ENCODE measurements at places on chromosomes 13 and 19. TPM values are rescaled to one million over a fixed set of nuclear protein-coding genes. Genes with fewer than 3 reads are reported as not detected.

DNA sequence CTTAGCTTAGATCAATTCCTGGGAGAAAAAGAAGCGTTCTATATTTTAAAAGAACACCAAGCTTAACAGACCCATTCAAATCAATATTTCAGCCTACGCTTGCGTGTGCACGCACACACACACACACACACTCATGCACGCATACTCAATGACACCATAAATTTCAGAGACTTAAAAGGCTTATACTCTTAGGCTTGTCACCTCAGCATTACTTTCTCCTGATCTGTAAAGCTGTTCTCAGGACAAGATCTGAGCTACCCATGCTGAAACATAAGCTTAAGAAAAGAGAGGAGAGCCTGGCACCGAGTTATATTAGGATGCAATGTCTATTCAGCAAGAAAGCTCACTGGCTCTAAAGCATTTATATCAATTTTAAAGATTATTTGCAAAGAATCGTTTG is 368.5 kb downstream of the FGF14 start:
- DNase-seq = no peak

DNA sequence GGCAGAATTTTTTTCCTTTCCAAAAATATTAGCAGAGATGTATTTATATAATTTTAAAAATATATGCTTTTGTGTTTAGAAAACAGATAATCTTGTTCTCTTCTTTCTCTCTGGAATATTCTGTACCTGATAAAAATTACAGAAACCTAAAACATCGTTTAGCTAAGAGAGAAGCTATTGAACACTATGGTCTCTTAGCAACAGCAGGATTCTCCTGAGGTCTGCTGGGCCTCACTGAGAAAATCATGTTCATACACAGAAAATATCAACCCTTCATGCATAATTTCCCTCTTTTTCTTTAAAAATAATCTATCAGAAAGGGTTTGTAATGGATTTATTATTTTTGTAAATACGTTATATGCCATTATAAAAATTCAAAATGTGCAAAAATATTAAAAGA is 242.2 kb downstream of the DCLK1 start:
- DNase-seq = no peak

DNA sequence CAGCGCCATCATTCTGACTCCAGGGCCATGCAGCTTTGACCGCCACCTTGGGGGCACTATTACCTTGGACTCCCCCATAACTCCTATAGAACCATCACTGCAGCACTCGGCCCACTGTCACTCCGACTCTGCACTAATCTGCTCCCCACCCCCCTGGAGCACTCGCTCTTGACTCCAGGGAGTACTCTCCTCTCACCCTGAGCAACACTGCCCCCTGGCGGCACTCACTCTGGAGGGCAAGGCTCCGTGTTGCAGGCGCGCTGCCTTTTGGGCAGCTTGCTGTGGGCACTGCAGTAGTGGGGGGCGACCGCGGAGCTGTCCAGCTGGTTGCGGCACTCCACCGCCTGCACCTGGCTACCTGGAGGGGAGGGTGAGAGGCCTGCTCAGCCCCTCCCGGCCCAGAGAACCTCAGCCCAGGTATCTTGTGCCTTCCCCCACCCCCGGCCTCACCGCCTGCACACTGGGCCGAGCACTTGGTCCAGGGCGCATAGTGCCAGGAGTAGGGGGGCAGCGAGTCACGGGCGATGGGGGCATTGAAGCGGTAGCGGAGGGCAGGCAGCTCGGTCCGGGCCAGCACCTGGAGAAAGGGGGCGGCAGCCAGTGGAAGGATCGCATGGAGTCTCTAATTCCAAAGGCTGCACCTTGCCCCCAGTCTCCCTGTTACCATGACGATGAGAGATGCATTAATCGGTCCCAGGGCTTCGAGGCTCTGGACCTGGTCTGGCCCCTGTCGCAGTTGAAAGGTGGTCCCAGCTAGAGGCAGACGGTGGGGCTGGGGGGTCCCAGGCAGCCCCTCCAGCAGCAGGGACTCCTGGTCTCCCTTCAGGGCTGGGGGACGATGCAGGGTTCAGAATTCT is 8.9 kb upstream of the MYO1F start:
- DNase-seq = no peak

DNA sequence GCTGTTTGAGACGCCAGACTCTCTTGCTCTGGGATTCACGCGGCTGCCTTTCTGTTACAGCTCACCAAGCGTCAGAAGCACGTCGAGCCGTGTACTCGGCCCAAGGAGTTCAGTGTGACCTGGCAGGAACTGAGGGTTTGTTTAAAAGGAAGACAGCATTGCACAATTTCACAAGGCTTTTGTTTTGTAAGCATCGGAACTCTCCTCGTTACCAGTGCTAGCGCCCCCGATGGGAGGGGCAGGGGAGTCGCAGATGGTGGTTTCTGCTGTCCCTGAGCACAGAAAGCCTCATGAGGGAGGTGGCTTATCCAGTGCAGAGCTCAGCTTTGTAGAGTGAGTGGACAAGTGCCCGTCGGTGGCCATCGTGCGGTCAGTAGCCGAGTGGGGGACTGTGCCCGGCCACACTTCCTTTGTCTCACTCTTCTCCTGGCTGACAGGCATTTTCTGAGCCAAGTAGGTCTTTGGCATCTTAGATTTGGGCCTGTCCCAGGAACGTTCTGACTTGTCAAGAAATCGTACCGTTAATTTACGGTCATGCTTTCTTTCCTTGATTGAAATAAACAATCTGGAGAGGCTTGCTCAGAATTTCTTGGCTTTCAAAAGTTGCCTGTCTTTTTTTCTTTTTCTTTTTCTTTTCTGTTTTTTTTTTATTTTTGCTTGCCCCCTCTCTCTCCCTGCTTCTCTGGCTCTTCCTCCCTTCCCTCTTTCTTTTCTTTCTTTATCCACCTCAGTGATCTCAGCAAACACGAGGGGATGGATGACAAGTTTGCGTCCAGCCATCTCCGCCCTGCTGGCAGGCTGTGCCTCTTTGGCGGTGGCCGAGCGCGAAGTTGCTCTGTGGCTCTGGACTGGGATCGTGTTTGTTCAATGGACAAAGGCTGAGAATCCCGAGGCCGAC is 7.7 kb downstream of the KDM4B start:
- no peak for DNase-seq

- DNase-seq = no peak
Observed at GRCh38 chr13:50512474-50513299, 330.8 kb downstream of the DLEU7 start.

GRCh38 chr19:13615890-13616289 is 109.6 kb upstream of the CACNA1A start:
- DNase-seq = no peak

GRCh38 chr19:35168196-35168595 is 13.7 kb downstream of the FXYD5 start:
- DNase-seq = peak; percentile 24

- no peak for DNase-seq
Observed at GRCh38 chr19:41783612-41784011, 12.8 kb upstream of the CEACAM3 start.

DNA sequence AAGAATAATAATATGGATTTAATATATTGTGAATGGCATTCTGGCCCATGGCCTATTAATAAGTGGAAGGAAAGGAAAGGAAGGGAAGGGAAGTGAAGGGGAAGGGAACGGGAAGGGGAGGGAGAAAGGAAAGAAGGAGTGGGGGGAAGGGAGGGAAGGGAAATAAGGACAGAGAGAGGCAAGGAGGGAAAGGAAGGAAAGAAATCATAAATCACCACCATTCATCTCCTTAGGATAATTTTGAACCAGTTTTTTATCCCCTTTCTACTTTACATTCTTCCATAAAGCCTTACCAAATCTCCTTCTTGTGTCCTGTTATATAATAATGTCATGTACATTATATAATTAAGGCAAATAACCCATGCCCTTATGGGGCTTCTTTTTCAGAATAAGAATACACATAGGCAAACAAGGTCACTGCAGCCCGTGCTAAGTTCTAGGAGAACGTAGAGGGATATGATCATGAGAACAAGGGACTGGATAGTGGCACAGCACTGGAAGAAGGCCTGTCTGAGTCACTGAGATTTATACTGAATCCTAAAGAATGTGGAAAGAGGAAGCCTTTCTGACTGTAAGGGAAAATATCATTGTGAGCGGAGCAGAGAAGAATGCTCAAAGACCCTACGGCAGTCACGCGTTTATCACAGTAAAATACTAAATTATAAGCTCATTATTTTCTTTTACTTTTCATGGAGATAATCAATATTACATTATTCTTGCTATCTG is 444.5 kb upstream of the GPC6 start:
- no peak for DNase-seq

Gene OLFM2
- 15.9 TPM for total RNA-seq

Gene NTN5
- total RNA-seq = 0.51 TPM

Gene KRTDAP
- not detected for total RNA-seq

Gene LENG8
- total RNA-seq = 141 TPM

Gene JAK3
- 20.1 TPM for total RNA-seq

All from mesenteric fat pad (tissue), 1 donor.